ENCODE measurements at places on chromosomes 1 and 21.
A peak's percentile ranks its signal among the peaks of the same experiment; 100 is the strongest.

DNA sequence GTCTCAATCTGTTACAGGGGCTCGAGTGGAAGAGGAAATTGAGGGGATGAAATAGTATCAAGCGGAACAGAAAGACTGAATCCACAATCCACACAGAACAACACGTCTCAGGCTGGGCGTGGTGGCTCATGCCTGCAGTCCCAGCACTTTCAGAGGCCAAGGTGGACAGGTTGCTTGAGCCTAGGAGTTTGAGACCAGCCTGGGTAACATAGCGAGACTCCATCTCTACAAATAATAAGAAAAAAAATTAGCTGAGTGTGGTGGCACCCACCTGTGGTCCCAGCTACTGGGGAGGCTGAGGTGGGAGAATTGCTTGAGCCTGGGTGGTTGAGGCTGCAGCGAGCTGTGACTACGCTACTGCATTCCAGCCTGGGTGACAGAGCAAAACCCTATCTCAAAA lies 25.7 kb downstream of the VPS26C start:
- DNase-seq, result no peak

DNA sequence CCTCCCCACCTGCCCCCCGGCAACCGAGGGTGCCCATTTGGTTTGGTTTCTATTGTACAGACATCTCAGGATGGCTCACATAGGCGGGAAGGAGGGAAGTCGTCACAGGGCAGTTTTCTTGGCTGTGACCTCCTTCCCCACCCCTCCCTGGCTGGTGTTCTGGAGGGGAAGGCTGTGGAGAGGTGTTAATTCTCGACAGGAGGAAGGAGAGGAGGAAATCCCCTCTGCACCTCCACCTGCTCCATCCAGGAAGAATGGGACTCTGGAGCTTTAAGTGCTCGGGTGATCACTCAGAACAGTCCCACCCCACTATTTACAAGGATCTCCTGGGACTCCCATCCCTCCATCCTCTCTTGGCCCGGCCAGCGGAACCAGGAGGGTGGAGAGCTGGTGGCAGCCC lies 7.6 kb downstream of the MEX3A start:
- no peak for DNase-seq

DNA sequence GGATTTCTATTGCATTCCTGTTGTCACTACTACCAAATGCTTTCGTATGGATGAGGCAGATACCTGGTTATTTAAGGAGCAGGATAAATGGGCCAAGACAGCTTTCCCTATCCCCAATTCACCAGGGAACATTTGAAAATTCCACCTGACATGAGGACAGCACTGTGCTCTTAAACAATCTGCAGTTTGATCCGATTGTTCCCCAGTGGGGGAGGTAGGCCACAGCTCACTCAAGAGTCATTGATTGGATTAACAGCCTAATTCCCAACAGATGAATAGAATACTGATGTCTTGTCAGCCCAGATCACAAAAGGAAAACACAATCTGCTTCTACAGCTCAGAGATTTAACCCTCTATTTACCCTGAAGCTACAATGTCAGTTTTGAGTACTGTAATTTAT lies 123.9 kb downstream of the LHX4 start:
- no peak for DNase-seq

DNA sequence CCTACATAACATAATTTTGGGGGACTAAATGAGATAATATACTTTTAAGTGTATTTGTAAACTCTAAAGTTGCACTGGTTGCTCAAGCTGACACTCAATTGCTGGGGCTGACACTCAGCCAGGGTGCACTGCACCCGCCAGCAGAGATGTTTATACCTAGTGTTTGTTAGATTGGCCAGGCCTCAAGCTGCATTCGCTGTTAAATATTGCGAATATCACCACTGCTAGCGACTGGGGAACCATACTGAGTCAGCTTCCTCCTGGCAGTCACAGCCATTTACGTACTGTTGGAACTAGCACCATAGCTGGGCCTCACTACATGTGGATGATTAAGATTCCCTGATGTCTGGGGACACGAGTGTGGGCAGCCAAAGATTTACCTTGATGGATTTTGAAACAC lies 12.7 kb upstream of the RWDD3 start:
- no peak for DNase-seq

DNA sequence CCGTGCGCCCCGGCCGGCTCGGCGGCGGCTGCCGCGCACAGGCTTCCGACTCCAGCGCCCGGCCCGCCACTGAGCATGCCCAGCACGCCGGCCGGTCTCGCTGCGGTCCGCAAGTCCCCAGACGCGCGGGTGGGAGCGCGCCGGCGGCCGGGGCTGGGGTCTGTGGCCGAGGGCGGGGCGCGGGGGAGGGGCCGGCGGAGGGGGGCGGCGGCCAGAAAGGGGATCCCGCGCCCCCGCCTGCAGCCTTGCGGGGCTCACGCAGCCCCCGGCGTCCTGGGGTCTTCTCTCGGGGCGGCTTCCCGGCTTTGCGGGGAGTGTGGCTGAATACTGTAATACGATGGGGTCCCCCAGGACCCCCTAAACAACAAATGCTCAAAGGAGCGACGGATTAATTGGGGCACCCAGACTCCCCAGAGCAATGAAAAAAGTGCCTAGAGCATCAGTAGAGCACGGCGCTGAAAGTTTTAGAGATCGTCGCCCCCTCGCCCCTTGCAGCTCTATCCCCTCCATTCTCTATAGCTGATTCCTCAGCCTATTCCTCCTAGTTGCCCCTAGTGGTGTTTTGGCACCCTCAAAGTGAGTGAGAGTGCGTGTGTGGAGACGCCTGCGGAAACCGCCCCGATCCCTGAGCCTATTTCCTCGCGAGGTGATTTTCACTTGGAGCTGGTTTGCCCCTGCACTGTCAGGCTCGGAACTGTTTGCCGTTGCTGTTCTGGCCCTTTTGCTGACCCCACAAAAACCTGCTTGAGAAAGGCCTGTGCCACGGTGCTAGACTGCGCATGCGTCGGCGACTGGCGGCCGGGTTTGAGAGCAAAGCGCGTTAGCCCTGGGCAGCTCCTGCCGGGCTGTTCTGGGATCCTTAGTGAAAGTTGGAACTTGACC lies at the start of gene VAV3:
Gene VAV3 (minus strand): TSS at position 71 of the 882 bp plus-strand sequence. CDS start 311 bp downstream, outside the sequence.
- peak; percentile 41 for DNase-seq

GRCh38 chr1:183954496-183954895 lies 83.0 kb downstream of the COLGALT2 start:
- no peak for DNase-seq

Data from brain microvascular endothelial cell (primary cell).